ENCODE measurements at places on chromosomes 3 and 15.

GRCh38 chr3:57128826-57129667, 36.1 kb downstream of the IL17RD start:
- DNase-seq = no peak

DNA sequence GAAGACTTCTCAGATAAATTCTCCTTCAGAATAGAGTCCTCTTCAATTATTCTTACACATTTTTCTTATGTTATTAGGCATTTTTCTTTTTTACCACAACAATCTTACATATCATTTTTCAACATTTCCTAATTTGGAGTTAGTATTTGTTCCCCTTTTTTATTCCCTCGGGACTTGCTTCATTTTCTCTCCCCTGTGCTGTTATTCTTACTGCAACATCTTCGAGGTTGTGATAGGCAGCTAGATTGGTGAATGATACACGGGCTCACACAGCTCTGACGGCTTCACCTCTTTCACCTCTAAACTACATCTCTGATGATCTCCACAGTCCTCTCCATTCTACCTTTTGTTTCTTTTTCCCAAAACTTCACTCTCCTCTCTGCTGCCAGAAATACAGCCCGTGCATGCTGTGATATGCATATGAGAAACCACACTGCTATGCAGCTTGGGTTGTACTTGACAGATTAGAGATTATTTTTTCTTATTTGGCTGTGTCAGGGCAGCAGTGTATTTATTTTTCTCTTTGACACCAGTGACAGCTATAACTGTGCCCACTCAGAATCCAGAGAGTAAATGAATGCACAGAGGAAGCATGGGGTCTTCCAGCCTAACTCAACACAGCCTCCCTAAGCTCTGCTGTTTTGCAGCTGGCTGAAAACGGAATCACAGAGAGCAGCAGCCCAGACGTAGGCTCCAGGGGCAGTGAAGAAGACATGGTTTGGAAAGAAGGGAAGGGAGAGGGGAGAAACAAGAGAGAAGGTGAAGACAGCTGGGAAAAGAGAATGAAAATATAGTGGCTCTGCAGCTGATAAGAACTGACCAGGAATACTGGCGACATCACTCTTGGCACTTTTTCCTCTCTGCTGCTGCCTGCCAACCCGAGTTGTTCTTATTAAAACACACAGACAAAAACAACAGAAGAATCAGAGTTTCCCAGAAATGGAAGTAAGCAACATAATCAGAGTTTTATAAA, 61.8 kb downstream of the SLC9A9 start:
- no peak for DNase-seq

DNA sequence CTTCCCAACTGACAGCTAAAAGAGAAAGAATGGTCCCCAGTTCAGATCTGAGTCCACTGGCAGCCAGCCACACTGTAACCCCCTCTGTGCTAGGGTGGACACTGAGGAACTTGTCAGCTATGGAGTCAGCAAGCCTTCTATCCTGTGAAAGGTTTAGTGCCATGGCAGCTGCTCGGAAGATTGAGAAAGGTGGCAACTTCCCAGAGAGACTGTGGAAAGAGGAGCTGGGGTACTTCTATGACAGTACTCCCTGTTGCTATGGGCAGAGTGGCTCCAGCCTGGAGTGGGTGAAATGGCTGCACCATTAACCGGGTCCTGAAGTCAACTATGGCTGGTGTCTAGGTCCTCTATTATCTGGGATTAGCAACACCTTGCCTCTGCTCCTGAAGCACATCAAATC, 447.2 kb downstream of the EPHB1 start:
- no peak for DNase-seq

- DNase-seq = no peak
These were observed 28.3 kb downstream of the CAPN3 start for GRCh38 chr15:42387603-42388002.

DNA sequence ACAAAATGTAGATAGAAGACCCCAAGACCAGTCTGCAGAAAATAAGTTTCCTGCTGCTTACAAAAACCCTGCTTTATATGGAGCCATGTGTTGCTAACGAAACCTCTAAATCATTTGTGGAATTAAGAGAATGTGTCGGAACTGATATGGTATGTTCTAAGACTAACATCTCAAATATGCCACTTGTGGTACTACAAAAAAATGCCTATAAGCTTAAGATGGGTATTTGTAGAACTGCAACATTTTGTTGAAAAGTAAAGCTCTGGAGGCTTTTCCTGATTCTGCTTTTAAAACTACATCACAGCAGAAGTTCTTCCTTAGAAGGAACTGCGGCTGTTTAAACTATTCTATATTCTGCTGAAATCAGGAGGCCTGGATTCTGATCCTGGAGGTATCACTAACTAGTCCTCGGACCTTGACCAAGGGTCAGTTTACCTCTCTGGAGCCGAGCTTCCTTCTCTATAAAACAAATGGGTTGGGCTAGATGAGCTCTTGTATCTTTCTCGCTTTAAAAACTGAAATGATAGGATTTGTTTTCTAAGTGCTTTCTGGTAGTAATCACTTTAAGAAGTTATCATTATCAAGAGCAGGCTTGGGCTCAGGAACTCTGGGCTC, 74.9 kb downstream of the RAD18 start:
- no peak for DNase-seq

- DNase-seq = no peak
These were observed 38.4 kb upstream of the RBM5 start for GRCh38 chr3:50050361-50050760.

DNA sequence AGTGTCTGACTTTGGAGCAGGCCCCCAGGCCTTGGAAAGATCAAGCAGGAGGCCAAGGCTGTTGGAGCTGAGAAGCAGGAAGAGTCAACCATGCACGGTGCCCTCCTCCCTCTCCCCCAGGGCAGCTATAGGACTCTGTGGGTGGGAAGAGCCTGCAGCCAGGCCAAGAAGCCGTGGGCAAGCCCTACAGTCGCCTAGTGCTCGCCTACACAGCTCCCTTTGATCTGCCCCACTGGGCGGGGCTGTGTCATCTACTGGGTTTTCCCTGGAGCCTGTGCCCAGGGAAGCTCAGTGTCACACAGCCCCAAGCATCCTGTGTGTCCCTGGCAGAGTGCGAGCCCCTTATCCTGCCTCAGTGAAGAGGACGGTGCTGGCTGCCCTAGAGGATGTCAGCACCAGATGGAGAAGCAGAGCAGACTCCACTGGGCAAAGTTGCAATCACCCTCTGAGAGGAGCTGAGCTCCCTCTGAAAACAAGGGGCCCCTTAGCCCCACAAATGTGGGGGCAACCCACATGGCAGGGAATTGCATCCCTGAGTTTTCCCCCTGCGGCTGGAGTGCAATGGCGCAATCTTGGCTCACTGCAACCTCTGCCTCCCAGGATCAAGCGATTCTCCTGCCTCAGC, 72.2 kb downstream of the KLF13 start:
- DNase-seq = no peak

- DNase-seq = no peak
These were observed 573.2 kb downstream of the DIPK2A start for GRCh38 chr3:144544871-144545270.

DNA sequence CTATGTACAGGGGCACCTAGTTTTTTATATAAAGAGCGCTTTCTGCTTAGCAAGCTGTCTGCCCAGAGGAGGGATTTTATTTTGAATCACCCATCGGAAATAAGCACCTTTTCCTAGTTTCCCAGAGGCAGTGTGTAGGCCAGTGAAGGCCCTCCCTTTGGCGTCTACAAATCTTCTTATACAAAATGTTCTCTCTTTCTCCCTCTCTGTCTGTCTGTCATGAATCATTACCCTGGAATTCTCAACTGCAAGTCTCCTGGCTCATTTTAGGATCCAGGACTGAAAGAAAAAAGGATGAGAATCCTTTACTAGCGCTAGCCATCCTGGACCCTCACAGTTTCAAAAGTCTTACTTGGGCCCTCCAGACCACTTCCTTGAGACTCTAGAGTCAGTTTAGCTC, 728.1 kb downstream of the OTOL1 start:
- DNase-seq = no peak

- DNase-seq = peak; percentile 9
These were observed 3.4 kb downstream of the SLC25A26 start for GRCh38 chr3:66224220-66224619.

GRCh38 chr3:22319446-22319845, 568.4 kb upstream of the ZNF385D start:
- DNase-seq = no peak

- DNase-seq = no peak
These were observed 23.1 kb downstream of the PHLDB2 start for GRCh38 chr3:111882194-111882593.

GRCh38 chr3:151859905-151860304, 13.5 kb upstream of the SUCNR1 start:
- no peak for DNase-seq

GRCh38 chr3:88343264-88343663, 193.5 kb downstream of the C3orf38 start:
- no peak for DNase-seq

DNA sequence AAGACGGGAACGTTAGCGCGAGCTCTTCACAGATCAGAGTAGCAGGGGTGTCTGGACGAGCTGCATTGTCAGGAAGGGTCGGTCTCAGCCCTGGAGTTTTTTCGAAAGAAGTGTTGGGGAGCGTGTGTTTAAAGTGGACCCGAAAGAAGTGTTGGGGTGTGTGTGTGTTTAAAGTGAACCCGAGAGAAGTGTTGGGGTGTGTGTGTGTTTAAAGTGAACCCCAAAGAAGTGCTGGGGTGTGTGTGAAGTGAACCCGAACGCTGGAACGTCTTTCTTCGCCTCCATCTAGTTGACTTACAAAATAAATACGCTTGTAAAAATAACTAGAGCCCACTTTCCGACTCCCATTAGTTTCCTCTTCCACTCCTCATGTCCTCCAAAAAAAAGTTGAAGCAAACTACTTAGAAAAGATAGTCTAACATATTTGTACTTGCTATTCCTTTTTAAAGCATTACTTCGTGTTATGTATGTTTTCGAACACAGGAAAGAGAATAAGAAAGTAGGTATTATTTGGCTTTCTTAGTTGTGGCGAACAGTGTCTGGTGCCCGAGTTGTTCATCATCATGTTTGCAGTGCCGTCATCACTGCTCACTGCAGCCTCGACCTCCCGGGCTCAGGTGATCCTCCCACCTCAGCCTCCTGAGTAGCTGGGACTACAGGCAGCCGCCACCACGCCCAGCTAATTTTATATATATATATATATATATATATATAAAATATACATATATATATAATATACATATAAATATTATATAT, 1.0 kb downstream of the LRCH3 start:
- peak; percentile 28 for DNase-seq

DNA sequence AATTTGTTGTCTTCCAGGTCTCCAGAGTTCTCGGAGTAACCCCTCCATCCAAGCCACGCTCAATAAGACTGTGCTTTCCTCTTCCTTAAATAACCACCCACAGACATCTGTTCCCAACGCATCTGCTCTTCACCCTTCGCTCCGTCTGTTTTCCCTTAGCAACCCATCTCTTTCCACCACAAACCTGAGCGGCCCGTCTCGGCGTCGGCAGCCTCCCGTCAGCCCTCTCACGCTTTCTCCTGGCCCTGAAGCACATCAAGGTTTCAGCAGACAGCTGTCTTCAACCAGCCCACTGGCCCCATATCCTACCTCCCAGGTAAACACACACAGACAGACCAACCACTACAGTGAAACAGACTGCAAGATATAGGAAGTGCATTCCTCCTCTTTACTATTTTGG, 87.9 kb upstream of the BLM start:
- no peak for DNase-seq

GRCh38 chr15:52677593-52678467, 1.4 kb downstream of the ATOSA start:
- DNase-seq = no peak

- DNase-seq = no peak
These were observed 145.7 kb downstream of the PLCL2 start for GRCh38 chr3:17030438-17030837.

GRCh38 chr3:151439652-151440125, 21.2 kb downstream of the IGSF10 start:
- DNase-seq = no peak

DNA sequence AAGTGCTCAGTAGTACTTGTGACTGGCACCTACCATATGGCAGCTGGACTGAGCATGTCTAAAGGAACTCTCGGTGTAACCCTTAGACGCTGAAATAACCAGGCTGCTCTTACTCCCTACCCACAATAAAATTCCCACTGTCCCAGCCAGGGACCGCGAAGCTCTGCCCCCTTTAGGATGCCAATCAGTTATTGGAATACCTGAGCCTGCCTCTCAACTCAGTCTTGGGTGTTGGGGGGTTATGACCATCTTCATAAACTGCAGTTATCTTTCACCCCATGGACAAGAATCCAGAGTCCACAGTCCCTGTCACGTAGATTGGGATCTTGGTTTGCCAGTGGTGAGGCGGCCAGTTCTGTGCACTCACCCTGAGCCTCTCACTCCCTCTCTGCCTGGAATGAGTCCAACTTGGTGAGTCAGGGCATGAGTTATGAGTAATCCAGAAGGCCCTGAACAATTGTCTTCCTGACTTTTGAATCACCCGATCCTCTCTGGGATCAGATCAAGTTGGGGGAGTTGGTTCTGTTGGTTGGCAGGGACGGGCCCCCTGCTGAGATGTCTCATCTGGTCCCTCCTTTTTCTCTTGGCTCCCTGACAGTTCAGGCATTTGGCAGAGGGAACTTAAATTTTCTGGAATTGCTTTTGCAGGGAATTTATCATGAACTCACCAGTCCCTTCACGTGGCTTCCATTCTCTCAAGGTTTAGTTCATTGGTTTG, 120.1 kb upstream of the UBE2E1 start:
- DNase-seq = no peak

DNA sequence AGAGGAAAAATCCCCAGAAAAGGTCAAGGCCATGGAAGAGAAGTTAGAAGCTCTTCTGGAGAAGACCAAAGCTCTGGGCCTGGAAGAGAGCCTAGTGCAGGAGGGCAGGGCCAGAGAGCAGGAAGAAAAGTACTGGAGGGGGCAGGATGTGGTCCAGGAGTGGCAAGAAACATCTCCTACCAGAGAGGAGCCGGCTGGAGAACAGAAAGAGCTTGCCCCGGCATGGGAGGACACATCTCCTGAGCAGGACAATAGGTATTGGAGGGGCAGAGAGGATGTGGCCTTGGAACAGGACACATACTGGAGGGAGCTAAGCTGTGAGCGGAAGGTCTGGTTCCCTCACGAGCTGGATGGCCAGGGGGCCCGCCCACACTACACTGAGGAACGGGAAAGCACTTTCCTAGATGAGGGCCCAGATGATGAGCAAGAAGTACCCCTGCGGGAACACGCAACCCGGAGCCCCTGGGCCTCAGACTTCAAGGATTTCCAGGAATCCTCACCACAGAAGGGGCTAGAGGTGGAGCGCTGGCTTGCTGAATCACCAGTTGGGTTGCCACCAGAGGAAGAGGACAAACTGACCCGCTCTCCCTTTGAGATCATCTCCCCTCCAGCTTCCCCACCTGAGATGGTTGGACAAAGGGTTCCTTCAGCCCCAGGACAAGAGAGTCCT, 9.0 kb downstream of the MAP1A start:
- DNase-seq = no peak

GRCh38 chr3:71421475-71421819, 162.1 kb downstream of the FOXP1 start:
- DNase-seq = no peak

Data from stimulated activated CD4-positive, alpha-beta T cell treated with anti-CD3 and anti-CD28 coated beads, Interleukin-15, amount 100 ng/mL, for 48 hours (primary cell).